ENCODE measurements at places on chromosomes 13 and 19. TPM values are rescaled to one million over a fixed set of nuclear protein-coding genes. Genes with fewer than 3 reads are reported as not detected.

The SYT5 gene
- total RNA-seq: 19.9 TPM

The CCDC122 gene
- total RNA-seq: not detected

The CAPN12 gene
- total RNA-seq: 4.8 TPM

The DZIP1 gene
- 0.07 TPM for total RNA-seq

The PLPP2 gene
- 4.4 TPM for total RNA-seq

The NOVA2 gene
- not detected for total RNA-seq

The DLL3 gene
- 3.4 TPM for total RNA-seq

The PLD3 gene
- 128 TPM for total RNA-seq

The KANK2 gene
- 37.5 TPM for total RNA-seq

The IZUMO2 gene
- total RNA-seq: not detected

The PRR12 gene
- total RNA-seq: 21.1 TPM

The RBM26 gene
- 30.2 TPM for total RNA-seq

The CDX2 gene
- 0.04 TPM for total RNA-seq

The WDR83 gene
- 17.7 TPM for total RNA-seq

The RFPL4AL1 gene
- total RNA-seq: not detected

The ADAMTSL5 gene
- 11.6 TPM for total RNA-seq

The CGB8 gene
- not detected for total RNA-seq

The RNU6-9 gene
- total RNA-seq: not detected

The FGF22 gene
- 0.58 TPM for total RNA-seq

The BEST2 gene
- not detected for total RNA-seq

The ANGPTL8 gene
- not detected for total RNA-seq

The MAMSTR gene
- total RNA-seq: 1.00 TPM

The NLRP7 gene
- not detected for total RNA-seq

The C1QTNF9 gene
- total RNA-seq: not detected

The PSG6 gene
- total RNA-seq: not detected

The DIRAS1 gene
- 12.0 TPM for total RNA-seq

The COL5A3 gene
- not detected for total RNA-seq

The LGALS14 gene
- not detected for total RNA-seq

The ZNF274 gene
- total RNA-seq: 28.7 TPM

The SELENOV gene
- 0.09 TPM for total RNA-seq

The LRP3 gene
- total RNA-seq: 0.29 TPM

The PABPC3 gene
- total RNA-seq: 0.18 TPM

The CPB2 gene
- total RNA-seq: 0.13 TPM

The ACP7 gene
- total RNA-seq: not detected

The ERICH6B gene
- total RNA-seq: not detected

The PCDH9 gene
- 4.1 TPM for total RNA-seq

The CRYL1 gene
- 3.4 TPM for total RNA-seq

The TPRX1 gene
- not detected for total RNA-seq

The SLC25A41 gene
- total RNA-seq: 4.2 TPM

The LRRC63 gene
- 0.18 TPM for total RNA-seq

The GAPDHS gene
- not detected for total RNA-seq

The MATK gene
- total RNA-seq: 45.3 TPM

The DACH1 gene
- total RNA-seq: 0.04 TPM

The TINCR gene
- total RNA-seq: 0.24 TPM

The IQCN gene
- 0.16 TPM for total RNA-seq

The PRKACA gene
- total RNA-seq: 57.8 TPM

The SPRED3 gene
- total RNA-seq: 0.95 TPM

The HSH2D gene
- 0.16 TPM for total RNA-seq

The HSD17B14 gene
- total RNA-seq: 0.16 TPM

The REXO1 gene
- total RNA-seq: 63.3 TPM

Measured in K562 (cell line).